Cardiac muscle cell (in vitro differentiated cells and primary cell): ENCODE measurements at places on chromosomes 5 and 9. TPM values are rescaled to one million over a fixed set of nuclear protein-coding genes. Genes with fewer than 3 reads are reported as not detected.

The IGIP gene
- 1.5 and 4.8 TPM in 2 replicates for total RNA-seq

The CDC25C gene
- total RNA-seq, result 2.7 and 16.2 TPM in 2 replicates

The SLC34A1 gene
- total RNA-seq, result not detected in 2 replicates

The LCN2 gene
- total RNA-seq, result not detected in 2 replicates

The N4BP3 gene
- 11.6 and 13.7 TPM in 2 replicates for total RNA-seq

The FAXDC2 gene
- total RNA-seq, result 22.4 and 39.4 TPM in 2 replicates

The PRELID1 gene
- total RNA-seq, result 86.0 and 156 TPM in 2 replicates

The JAKMIP2 gene
- 15.9 and 19.6 TPM in 2 replicates for total RNA-seq

The TAF11L5 gene
- total RNA-seq, result not detected in 2 replicates

GRCh38 chr9:133148199-133149129, 15.2 kb downstream of the GBGT1 start:
- H3K36me3 ChIP-seq, result no peaks in the 10 kb centered on the region
- no peaks in the 10 kb centered on the region for H3K27me3 ChIP-seq
- peak; percentile 46 for DNase-seq
- peak overlapping the region; percentile 54 for H3K4me3 ChIP-seq
- H3K4me1 ChIP-seq, result peaks cover 10% of the 10 kb centered on the region

- no peak overlapping the region for H3K4me3 ChIP-seq
- H3K4me1 ChIP-seq, result peaks cover 16% of the 10 kb centered on the region
- H3K27me3 ChIP-seq, result peaks cover 3% of the 10 kb centered on the region
These were observed 19.5 kb upstream of the B4GALT1 start for GRCh38 chr9:33186457-33187168.

- H3K27ac ChIP-seq, result no peak overlapping the region
- H3K4me1 ChIP-seq, result no peaks in the 10 kb centered on the region
- H3K27me3 ChIP-seq, result no peaks in the 10 kb centered on the region
- H3K36me3 ChIP-seq, result no peaks in the 10 kb centered on the region
- DNase-seq, result peak; percentile 39
- H3K4me3 ChIP-seq, result no peak overlapping the region
These were observed 12.4 kb downstream of the CEL start for GRCh38 chr9:133074111-133074651.

DNA sequence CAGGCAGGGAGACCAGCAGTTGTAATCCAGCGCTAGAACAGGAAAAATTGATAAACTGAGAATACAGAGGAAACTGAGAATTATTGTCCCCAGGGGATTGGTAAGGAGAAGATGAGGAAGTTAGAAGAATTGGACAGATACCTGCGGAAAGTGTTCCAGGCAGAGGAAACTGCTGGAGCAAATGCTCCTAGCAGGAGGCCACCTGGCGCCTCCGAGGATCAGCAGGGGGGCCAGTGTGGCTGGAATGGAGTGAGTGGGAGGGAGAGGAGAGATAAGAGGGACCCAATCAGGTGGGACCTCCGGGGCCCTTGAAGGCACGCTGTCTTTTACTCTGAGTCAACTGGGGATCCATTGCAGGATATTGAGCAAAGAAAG, 695 bp upstream of the ANXA6 start:
- H3K4me1 ChIP-seq, result peaks cover 52% of the 10 kb centered on the region
- H3K27me3 ChIP-seq, result no peaks in the 10 kb centered on the region
- H3K4me3 ChIP-seq, result peak overlapping the region; percentile 86

DNA sequence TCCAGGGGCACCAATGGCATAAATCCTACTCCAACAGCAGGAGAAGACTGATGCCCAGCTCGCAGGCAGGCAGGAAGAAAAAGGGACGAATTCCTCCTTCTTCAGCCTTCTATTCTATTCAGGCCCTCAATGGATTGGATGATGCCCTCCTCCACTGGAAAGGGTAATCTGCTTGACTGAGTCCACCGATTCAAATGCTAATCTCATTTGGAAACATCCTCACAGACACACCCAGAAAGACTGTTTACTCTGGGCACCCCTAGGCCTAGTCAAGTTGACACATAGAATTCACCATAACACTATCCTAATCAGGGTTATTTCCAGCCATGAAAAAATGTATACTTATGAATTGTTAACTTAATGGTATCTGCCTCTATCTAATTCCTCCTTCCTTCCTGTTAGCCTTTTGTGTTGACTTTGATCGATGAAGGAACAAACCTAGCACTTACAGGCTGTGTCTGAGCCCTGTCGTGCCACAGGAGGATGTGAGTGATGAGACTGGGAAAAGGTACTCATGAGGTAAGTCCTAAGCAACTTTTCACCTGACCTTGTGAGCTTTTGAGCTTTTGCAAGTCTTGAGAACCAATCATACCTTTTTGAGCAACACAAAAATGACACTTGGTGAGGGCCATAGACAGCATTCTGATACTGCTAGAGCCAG, 36.5 kb downstream of the FOXD1 start:
- H3K4me3 ChIP-seq, result no peak overlapping the region
- H3K4me1 ChIP-seq, result no peaks in the 10 kb centered on the region
- no peak for DNase-seq
- no peak overlapping the region for H3K27ac ChIP-seq
- H3K36me3 ChIP-seq, result no peaks in the 10 kb centered on the region
- H3K27me3 ChIP-seq, result peaks cover 36% of the 10 kb centered on the region

- H3K4me1 ChIP-seq, result peaks cover 39% of the 10 kb centered on the region
- peaks cover 30% of the 10 kb centered on the region for H3K36me3 ChIP-seq
These were observed 109.0 kb downstream of the DPYSL3 start for GRCh38 chr5:147400881-147401280.

DNA sequence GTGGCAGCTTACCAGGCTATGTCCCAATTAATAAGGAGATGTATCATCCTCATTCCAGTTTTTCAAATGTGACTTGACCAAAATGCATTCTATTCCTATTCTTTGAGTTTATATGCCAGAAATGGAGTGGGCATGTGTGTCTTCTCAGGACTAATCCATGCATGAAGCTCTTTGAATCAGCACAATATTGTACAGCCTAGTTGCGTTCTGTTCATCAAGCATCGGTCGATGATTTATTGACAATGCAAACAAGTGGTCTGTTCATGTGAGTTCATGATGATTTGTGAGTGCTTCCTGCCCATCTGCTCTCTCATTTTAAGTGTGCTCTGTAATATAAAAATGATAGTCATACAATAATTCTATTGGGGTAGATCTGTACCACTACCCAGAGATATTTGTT, 48.3 kb downstream of the PALM2AKAP2 start:
- H3K4me3 ChIP-seq, result no peak overlapping the region
- peaks cover 14% of the 10 kb centered on the region for H3K4me1 ChIP-seq
- no peaks in the 10 kb centered on the region for H3K36me3 ChIP-seq

DNA sequence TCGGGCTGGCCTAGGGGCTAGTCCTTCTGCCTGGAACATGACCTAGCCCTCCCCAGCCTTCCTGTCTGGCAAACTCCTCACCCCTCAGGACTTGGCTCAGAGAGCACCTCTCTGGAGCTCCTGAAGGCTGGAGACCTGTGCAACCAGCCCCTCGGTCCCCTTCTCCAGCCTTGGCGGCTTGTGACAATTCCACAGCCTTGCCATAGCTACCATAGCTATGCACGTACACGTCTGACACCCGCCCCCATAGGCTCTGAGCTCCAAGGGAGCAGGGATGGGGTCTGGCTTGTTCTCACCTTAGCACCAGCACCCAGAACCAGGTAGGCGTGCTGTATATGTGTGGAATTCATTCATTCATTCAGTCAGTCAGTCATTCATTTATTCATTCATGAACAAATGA, 49.7 kb downstream of the NTNG2 start:
- no peak overlapping the region for H3K27ac ChIP-seq
- no peaks in the 10 kb centered on the region for H3K27me3 ChIP-seq
- H3K4me1 ChIP-seq, result no peaks in the 10 kb centered on the region
- no peak overlapping the region for H3K4me3 ChIP-seq
- DNase-seq, result no peak

DNA sequence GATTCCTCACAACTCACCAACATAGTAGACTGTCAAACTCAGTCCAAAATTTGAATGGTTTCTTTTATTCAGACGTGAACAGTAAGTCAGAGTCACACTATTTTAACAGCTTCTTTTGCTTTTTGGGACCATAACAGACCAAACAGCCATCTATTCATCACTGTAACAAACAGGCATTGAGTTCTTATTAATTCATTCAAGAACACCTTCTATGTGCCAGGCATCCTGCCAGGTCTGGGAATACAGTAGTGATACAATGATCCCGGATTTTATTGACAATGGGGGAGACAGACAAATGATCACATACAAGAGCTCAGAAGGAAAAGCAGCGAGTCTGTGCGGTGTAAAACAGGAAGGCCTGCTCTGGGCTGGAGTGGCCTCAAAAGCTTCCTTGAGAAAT, 153.3 kb upstream of the ERCC6L2 start:
- DNase-seq, result no peak
- no peak overlapping the region for H3K27ac ChIP-seq
- no peaks in the 10 kb centered on the region for H3K27me3 ChIP-seq
- H3K36me3 ChIP-seq, result no peaks in the 10 kb centered on the region
